ENCODE measurements at places on chromosomes 16 and 17.

GRCh38 chr16:6558126-6558525 lies 774.5 kb upstream of the RBFOX1 start:
- DNase-seq, result no peak

GRCh38 chr17:65328567-65328966 lies 191.4 kb downstream of the RGS9 start:
- no peak for DNase-seq

DNA sequence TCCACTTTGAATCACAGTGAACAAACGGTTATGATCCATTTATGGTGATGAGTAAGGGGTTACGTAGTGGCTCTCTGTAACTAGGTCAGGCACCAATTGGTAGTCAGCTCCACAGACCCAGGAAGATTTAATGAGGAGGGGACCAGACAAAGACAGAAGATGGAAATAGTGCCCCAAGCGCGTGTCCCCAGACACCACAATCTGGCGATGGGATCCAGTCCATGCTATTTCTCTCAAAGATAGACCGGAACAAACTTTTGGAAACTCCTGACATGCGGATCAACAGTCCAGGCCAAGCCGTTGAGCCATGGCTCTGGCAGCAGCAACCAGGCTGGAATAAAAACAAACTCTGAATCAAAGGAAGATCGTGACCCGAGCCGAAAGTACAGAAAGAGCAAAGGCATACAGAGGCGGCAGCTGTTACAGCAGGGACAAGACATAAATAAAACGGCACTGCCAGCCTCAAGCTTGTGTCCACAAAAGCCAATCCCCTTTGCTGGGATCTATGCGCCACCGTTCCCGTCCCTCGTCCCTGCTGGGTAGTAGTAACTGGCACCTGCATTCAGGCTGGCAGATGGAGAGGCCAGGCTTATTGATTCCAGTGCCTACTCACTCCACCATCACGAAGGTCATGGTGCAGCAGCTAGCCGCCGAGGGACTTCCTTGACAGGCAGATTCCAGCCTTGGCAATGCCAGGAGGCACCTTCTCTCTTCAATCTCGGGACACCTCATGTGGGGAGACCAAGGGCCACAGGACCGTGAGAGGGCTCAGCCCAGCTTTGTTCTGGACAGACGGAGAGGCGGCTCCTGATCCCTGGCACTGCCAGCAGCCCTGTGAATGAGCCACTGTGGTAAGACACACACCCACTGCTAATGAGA lies 50.2 kb downstream of the CDH11 start:
- DNase-seq, result no peak

DNA sequence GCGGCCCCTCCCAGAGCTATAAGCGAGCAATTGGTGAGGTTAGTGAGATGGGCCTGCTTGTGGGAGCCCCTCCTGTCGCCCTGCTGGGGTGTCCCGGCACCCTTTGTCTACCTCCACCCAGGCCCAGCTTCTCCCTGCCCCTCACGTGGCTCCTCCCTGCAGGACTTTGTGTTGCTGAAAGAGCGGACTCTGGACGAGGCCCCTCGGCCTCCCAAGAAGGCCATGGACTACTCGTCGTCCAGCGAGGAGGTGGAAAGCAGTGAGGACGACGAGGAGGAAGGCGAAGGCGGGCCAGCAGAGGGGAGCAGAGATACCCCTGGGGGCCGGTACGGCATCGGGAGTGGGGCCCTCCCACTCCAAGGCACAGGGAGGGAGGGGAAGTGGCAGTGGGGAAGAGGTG lies 6.1 kb upstream of the C17orf107 start:
- no peak for DNase-seq

DNA sequence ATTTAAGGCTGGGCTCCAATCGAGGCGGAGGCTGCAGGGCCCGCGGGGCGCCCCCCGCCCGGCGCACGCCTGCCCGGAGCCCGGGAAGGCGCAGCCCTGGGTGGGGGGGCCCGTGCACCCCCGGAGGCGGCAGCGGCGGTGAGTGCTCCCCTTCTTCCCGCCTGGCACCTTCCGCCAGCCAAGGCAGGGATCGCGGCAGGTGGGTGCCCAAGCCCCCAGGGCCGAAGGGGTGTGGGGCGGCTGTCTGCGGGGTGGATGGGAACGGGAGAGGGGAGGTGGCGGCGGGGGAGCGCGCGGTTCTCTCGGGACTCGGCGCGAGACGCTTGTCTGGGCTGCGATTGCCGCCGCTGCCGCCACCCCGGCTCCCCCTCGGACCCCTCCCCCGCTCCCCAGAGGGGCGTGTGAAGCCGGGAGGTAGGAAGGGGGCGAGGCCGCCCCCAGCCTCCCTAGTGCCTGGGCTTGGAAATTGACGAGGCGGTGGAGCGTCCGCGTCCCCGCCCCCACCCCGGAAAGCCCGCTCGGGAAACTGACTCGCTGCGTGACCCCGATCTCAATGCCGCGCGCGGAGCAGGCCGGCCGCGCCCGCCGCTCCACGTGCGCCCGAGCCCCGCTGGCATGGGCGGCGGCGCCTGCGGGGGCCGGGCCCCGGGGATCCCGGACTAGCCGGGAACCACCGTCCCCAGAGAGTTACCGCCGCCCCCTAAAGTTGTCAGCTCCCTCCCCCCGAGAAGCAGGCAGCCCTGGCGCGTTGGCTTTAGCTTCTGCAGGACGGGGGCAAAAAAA lies 231.5 kb downstream of the MRTFB start:
- no peak for DNase-seq

DNA sequence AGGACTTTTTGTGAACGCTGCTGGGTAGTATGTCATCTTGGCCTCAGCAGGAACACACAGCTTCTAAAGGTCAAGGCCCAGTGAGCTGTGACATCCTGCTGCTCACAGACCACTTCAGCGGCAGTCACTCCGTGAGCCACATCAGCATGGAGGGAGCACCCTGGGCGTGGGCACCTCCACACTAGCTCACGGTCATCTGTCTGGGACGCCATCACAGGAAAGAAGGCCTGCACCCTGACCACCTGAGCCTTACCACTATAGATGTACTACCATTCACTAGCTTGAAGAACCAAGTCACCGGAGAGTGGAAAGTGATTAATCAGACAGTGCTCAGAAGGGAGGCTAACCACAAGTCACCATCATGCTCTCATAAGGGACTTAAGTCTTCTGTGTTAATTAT lies 3.3 kb downstream of the AXIN1 start:
- no peak for DNase-seq

- DNase-seq, result no peak
Observed at GRCh38 chr16:1818873-1819525, 7.6 kb downstream of the HAGH start.

GRCh38 chr17:51165680-51166197 lies 472 bp upstream of the NME2 start:
- no peak for DNase-seq
